ENCODE measurements at places on chromosomes 5 and 9.
A peak's percentile ranks its signal among the peaks of the same experiment; 100 is the strongest.

DNA sequence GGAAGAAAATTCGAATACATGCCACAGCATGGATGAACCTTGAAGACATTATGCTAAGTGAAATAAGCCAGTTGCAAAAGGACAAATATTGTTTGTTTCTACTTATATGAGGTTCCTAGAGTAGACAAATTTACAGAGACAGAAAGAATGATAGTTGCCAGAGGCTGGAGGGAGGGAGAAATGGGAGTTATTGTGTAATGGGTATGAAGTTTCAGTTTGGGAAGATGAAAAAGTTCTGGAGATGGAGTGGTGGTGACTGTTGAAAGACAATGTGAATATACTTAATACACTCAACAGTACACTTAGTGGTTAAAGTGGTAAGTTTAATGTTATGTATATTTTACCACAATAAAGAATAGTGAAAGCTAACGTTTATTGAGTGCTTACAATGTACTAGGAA lies 99.6 kb upstream of the SLC44A1 start:
- DNase-seq: no peak

- DNase-seq: no peak
These were observed 214.1 kb downstream of the DIRAS2 start for GRCh38 chr9:90428517-90428916.

DNA sequence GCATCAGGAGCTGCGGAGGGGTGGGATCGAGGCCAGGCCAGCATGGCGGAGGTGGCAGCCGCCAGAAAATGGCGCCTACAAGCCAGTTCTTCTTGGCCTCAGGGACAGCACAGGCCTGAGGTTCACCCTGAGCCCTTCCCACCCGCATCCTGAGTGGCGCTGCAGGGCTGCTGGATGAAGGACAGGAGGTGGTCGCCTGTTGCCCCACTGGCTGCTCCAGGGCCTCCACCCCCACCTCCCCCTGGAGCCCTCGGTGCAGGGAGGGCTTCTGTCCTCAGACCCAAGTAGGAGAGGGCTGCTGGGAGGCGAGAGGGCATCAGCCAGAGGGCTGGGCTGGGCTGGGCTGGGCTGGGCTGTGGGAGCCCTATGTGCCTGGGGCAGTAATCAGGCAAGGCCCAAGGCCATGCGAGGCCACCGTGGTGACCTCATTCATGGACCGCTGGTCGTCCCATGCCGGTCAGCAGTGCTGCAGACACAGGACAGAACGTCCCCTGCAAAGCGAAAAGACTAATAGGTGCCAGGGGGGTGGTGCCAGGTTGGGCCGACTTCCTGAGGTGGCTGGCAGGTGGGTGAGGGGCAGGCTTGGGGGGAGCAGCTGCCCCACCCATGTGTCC lies 13.8 kb downstream of the GPSM1 start:
- no peak for DNase-seq

DNA sequence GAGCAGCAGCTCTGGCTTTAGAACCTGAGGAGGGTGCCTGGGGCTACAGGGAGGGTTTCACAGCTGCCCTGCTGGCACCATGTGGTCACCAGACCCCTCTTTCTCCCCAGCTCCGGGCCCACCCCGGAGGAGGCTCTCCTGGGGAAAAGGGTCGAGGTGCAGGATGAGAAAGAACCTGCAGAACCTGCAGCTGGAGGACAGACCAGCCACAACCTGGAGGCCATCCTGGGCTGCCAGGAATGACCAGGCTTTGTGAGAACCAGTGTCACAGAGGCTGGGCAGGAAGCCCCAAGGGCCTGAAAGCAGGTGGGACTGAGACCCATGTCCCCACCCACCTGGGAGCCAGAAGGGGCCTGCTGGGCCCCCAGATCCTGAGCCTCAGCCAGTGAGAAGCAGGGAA lies 23.0 kb downstream of the SEMA4D start:
- DNase-seq: no peak

DNA sequence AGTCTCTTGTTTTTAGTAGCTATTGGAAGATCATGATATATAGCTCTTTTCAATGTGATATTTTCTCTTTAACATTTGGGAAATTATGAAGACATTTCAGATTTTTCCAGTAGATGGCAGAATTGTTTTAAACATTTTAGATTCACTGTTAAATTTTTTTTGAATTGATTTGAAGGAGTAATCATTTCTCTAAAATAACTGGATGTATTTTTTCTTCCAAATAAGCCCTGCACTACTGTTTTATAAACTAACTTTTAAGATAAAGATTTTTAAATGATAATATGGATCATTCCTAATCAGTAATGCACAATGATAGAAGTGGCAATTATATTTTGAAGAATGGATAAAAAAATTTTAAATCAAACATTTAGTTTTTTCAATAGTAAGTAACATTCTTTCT lies 14.2 kb downstream of the NDUFAF2 start:
- DNase-seq: peak; percentile 34

DNA sequence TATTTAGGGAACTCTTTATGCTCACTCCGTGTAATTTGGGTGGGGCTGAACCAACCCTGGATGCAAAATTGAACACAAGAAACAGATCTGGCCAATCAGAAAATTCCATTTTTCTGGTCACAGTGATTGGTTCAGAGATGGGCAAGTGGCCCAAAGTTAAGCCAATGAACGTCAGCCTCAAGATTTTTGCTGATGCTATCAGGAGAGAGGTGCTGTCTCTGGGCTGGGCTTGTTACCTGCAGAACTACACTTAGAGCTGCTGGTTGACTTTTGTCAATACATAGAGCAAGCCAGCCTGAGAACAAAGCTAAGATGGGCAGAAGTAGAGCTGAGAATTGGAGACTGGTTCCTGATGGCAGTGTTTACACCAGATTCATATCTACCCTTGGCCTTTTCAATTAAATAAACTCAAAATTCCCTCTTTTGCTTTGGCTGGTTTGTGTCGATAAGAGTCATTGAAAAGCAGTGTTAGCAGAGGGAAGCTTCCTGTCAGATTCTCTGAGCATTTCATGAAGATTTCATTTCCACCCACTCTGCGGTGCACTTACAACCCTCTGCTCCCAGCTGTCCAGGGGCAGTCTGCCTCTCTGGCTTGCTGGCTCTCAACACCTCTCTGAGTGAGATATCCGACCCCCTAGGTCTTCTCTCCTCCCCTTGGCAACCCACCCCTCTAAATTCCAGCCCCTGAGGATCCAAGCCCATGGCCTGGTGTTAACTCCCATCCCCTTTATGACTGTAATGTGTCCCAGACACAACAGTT lies 64.5 kb upstream of the PPARGC1B start:
- DNase-seq: no peak

- DNase-seq: no peak
These were observed 165.0 kb upstream of the GPR151 start for GRCh38 chr5:146680846-146681584.

DNA sequence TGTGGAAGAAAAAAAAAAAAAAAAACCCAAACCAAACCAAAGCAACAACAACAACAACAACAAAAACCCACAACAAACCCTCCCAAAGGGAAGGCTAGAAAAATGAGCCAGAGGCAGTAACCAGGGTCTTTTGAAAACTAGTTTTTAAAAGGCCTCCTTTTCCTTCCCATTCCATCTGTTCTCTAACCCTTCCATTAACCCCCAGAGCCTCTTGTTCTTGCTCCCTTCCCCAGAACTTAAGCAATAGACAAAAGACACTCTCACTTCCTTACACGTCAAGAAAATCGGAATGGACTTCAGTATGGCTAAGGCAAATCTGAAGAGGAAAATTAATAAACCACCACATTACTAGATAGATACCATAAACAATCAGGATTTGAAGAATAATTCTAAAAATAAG lies 292.8 kb downstream of the ARL15 start:
- DNase-seq: no peak

- DNase-seq: no peak
These were observed 38.1 kb downstream of the AGXT2 start for GRCh38 chr5:35009657-35010056.

- no peak for DNase-seq
These were observed 88.9 kb downstream of the PCSK5 start for GRCh38 chr9:75979362-75979761.

GRCh38 chr5:140220698-140221064 lies 45.7 kb downstream of the CYSTM1 start:
- peak; percentile 18 for DNase-seq

DNA sequence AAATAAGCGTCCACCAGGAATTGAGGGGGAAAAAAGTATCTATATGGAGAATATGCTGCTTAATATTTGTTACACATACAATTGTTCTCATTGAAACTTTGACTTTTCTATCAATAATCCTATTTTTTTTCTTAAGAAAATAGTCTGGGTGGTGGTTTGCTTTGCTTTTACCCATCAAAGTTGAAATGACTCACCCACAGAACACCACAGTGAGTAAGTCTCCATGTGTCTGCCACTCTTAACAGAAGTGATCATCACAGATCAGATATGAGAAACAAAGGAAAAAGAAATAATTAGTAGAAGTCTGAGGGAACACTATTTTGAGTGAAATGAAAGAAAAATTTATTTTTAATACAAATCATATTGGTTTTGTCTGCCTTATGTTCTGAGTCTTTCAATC lies 742.8 kb downstream of the CDH9 start:
- DNase-seq: no peak

DNA sequence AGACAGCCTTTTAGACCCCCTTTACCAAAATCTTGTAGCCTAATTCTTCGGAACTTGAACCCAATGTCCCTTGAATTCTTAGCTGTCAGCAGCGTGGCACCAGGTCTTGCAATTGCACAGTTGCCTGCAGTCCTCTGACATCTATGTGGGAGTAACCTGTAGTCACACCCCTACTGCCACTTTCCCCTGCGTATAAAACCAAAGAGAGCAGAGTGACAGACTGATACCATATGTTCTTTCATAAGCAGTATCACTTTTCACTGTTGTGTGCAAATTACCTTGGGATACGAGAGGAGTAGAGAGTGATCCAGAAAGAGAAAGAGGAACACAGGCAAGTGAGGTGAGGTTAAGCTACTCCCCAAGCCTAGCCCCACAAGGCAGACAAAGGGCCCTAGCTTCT lies 364.3 kb upstream of the ADAMTSL1 start:
- no peak for DNase-seq

- no peak for DNase-seq
These were observed 50.7 kb downstream of the MSX2 start for GRCh38 chr5:174775081-174775480.

GRCh38 chr5:60522292-60522905 lies 177.6 kb downstream of the DEPDC1B start:
- peak; percentile 81 for DNase-seq
